ENCODE measurements at places on chromosomes 2 and 18.

GRCh38 chr2:133086176-133086575, 416.2 kb upstream of the LYPD1 start:
- DNase-seq, result no peak

- DNase-seq, result no peak
These were observed 7.5 kb downstream of the CHRNA1 start for GRCh38 chr2:174756743-174757142.

DNA sequence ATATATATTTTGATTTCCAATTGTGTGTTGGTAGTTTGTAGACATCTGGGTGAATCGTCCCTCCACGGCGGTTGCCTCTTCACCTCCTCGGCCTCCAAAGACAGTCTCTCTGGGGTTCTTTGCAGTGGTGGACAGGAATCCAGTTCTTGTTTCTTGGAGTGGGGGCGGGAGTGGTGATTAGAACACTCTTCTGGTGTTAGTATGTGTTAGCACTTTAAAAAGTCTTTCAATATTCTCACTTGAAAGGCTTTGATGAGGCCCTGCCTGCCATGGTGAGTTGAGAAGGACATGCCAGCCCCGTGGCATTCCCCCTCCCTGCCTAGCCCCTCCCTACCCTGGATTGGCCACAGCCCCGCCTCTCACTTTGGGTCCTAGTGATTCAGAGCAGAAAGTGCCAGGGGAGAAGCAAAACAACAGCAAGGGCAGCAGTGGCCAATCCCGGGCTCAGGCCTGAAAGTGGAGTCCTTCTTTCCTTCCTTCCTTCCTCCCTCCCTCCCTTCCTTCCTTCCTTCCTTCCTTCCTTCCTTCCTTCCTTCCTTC, 316.8 kb upstream of the HS6ST1 start:
- DNase-seq, result peak; percentile 52

- DNase-seq, result no peak
These were observed 309.7 kb downstream of the XIRP2 start for GRCh38 chr2:167198009-167198408.

DNA sequence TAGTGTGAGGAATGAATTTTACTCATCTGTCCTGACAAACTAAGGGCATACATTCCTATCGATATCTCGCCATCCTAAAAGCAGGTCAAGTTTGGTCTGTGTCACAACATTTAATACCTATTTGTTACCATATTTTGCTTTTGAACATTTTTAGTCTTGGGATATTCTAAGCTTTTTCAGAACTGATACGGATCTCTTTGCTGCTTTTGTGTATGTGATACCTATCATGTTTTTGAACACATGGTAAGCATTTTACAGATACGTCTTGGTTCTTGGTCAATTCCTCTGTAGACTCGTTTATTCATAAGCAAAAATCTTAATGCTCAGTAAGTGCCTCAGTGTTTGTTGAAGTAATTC, 592 bp downstream of the ZNF397 start:
- DNase-seq, result no peak

DNA sequence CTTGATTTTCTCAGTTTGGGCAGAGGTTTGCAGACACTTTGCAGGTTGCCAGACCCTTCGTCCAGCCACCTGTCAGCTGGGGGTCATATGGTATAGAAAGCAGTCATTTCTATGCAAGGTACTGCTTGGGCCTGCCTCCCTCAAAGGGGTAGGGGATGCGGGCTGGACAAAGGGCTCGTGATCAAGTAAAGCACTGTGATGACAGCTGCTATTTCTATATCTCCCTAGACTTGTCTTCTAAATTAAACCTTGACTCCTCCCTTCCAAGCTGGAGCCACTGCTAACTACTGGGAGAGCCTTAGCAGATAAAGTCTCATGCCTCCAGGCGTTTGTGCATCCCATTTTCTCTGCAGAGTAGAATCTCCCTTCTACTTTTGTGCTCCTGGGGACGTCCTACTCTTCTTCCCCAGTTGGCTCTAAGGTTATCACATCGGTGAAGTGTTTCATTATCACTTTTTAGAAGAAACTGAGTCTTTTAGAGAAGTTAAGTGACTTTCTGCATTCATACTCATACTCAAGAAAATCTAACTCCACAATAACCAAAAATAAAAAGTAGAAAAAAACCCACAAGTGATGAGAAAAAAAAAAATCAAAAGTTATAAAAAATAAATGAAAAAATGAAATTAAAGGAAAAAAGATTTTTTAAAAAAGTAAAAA, 710 bp upstream of the XRCC5 start:
- DNase-seq, result no peak

DNA sequence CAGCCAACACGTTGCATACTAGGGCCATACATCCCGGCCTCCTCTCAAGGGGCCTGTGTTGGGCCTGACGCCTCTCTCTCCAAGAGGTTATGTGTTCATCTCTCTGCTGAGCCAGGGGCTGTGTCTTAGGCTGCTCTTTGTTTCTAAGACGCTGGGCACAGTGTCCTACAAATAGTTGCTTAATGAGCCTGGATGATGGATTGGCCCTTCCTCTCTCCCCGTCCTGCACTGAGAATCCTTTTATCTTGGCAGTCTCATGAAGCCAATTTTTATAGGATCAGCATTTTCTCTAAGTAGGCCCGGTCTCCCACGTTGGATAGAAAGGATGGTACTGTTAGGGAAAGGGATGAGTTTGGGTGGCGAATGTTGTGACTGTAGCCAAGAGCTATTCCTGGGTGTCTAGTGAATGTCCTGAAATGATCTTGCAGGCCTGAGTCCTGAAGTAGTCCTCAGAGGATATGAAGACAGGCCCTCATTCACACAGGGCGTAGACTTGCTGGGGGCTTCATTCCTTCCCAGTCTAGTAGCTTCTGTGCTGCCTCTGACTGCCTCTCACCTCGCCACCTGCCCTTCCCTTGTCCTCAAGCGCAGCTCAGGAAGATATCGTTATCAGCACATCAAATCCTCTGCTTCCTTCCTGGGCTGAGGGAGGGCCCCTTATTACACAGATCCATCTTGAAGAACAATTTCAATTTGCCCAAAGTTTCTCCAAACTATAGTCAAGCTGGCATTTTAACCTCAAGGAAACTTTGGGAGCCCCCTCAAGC, 8.8 kb downstream of the LBH start:
- no peak for DNase-seq

DNA sequence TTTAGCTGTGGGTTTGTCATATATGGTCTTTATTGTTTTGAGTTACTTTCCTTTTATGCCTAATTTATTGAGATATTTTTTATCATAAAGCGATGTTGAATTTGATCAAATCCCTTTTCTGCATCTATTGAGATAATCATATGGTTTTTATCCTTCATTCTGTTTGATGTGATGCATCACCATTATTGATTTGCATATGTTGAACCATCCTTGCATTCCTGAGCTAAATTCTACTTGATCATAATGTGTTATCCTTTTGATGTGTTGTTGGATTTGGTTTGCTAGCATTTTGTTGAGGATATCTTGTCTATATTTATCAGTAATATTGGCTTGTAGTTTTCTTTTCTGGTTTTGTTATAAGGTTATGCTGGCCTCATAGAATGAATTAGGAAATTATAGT, 308.5 kb downstream of the ADCYAP1 start:
- no peak for DNase-seq

DNA sequence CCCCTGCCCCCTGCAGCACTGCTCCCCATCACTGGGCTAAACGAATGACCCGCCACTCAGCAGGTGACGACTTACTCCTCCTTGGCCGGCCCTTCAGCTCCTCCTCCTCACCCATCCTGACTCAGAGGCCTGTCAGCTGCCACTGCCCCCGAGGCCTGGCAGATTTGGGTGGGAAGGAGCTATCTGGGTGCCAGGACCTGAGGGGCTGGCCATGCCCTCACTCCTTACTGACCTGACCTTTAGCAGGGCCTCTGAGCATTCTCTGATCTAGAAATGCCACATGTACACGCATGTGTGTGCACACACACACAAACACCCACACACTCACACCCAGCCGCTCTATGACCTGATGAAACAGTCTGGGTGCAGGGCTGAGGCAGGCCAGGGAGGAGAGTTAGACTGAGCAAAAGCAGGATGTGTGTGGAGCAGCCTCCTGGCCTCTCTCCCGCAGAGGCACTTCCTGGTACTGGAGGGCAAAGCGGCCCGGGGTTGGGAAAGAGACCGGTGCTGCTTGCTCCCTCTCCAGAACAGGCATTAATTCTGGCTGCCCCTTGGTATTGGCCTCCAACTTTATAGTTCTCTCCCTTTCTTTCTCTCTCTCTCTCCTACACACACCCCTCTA, 68.0 kb downstream of the ZFP36L2 start:
- peak; percentile 42 for DNase-seq

DNA sequence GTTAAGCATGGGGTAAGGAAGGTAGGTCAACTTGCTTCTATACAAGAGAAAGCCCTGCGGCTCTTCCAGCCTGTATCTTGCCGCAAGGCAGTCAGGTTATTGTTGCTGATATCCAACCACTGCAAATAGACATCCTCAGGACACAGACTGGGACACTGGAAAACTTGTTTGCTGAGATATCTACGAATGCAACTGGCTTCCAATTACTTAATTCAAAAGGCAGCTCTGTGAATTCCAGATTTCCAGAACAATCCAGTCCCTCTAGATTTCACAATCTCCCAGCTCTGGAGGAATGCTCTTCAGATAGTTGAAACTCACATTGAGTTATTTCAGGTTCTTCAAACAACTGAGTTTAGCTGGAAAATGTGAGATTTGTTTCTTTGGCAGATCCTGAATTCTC, 34.6 kb upstream of the SP9 start:
- DNase-seq, result no peak

DNA sequence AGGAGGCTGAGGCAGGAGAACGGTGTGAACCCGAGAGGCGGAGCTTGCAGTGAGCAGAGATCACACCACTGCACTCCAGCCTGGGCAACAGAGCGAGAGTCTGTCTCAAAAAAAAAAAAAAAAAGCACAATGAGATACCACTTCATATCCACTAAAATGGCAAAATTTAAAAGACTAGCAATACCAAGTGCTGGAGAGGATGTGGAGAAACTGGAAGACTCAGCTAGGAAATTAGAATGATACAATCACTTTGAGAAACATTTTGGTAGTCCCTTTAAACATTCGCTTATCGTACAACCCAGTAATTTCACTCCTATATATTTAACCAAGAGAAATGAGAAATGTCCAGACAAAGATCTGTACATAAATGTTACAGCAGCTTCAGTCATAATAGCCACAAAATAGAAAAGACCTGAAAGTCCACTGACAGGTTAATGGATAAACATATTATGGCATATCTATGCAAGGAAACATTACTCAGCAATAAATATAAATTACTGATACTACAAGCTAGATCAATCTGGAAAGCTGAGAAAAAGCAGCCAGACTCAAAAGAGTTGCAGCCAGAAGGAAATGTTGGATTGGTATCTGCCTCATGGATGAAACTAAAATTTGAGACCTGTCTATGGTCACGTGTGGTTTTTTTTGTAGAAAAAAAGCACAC, 40.0 kb downstream of the WDSUB1 start:
- no peak for DNase-seq

- no peak for DNase-seq
These were observed 30.9 kb downstream of the PLCL1 start for GRCh38 chr2:197835293-197835692.

GRCh38 chr2:130892793-130893785, 56.4 kb downstream of the ARHGEF4 start:
- DNase-seq, result no peak

DNA sequence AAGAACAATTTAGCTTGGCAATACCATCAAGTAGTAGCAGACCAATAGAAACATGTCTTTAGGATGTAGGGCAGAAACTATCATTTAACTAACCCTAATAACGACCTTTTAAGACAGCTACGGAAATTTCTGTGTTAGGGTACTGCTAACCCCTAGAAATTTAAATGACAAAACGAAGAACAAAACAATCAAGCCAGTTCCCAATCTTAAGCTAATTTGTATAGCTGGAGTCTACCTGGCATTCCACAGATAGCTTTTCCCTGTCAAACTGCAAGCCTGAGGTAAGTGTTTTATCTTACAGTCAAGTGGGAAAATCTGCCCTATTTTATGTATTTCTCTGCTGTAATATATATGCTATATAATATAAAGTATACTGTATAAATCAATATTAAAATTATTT, 37.6 kb upstream of the CDKL4 start:
- DNase-seq, result peak; percentile 17

DNA sequence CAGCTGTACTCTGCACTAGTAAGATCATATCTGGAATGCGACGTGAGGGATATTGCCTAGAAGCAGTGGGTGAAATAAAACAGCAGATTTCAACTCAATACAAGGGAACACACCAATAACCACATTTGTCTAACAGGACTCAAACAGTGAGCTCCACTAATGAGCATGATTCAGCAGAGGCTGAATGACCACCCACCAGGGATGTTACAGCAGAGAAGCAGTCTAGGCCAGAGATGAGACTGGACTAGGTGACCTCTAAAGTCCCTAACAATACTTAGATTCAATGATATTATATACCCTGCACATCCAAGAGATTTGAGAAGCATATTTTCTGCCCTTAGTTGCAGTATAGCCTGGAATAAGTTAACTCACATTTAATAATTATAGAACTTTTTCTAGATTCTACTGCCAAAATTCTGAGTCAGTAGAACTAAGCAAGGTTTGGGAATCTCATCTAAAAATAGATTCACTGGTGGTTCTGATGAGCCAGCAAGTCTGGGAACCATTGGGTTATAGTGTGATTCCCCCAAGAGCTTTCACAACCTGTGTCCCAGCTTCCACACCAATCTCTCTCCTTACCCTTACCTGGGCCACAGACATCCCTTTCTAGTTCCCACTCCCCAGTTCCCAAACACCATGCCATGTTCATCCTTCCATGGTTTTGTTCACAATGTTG, 6.3 kb downstream of the THOC1 start:
- DNase-seq, result no peak

All from iPS-NIHi11 (cell line).